ENCODE measurements at places on chromosomes 4 and X.

DNA sequence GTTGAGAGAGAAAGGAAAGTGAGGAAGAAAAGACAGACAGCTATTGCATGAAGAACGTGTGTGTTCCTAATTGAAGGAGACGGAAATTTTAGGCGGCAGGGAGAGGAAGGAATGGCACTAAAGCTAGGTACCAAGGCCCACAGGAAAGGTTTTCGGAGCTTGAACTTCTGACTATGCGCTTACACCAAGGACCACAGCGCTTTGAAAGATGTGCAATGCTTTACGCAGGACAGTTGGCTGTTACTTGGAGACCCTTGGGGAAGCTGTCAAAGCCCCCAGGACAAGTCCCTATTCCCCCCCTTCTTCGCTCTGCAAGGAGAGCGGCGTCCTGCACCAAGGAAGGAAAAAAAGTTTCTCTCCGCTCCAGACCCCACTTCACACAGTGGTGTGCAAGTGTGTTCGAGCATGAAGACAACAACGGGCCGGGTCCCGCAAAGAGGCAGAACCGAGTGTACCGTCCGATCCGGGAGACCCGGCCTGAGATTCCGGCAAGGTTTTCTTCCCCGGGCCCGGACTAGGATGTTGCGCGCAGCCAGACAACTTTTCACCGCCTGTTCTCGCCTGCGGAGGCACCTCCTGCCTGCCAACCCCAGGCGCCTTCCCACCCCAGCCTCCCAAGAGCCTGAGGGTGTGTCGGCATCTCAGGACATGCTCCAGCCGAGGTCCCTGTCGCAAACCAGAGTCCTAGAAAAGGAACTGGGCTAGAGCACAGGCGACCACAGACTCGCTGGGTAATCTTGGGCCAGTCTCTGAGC, 896 bp downstream of the KDR start:
- DNase-seq: no peak

GRCh38 chr4:17665346-17665745, 50.9 kb downstream of the MED28 start:
- DNase-seq: no peak

GRCh38 chr4:66489783-66490452, 819.6 kb upstream of the EPHA5 start:
- no peak for DNase-seq

- DNase-seq: no peak
These were observed 26.3 kb upstream of the ZMAT1 start for GRCh38 chrX:101958139-101958538.

GRCh38 chrX:101388604-101389003, 2.2 kb upstream of the RPL36A start:
- DNase-seq: no peak

DNA sequence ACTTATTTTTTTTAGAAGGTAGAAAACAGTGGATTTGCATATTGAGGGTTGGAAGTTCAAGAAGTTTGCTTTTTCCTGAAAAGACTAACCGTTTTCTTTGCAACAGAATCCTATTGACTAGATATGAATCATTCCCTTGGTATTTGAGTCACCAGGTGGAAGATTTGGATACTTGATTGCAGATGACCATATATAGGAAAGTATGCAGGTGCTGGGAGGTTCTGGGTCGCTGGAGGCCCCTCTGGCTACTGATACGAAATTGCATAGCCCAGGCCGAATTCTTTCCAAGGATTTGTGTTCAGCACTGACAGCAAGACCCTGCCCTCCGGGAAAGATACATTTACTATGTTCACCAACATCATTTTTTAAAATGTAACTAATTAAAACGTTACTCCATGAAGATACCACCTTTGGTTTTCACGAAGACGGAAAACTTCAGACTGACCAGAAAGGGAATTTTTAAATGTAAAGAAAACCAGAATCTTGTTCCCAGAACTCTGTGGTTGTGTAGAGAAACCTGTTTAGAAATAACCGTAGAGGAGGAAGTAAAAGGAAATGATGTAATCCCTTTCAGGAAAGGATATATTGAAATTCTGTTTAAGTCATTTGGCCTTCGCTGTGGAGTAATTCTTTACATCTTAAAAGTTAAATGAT, 946 bp downstream of the ANXA3 start:
- DNase-seq: no peak
